ENCODE measurements at places on chromosomes 6 and 20.

GRCh38 chr6:46756469-46757213 lies 9.9 kb downstream of the ANKRD66 start:
- no peak for DNase-seq

DNA sequence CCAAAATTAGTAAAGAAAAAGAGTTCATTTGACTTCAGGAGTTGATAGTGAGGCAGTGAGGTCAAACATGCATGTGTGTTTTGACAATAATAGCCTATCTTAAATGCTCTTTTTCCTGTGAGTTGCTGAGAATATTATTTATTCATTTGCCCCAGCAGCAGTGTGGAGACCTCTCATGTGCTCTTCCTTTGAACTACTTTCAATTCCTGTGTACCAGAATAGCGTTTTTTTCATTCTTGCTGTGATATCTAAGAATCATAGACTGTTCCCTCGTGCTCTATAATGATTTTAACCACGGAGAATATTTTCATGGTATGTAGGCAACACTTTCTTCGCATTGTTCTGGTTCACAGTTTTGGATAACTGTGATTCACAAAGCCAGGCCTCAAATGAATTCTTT lies 5.2 kb downstream of the CDYL start:
- DNase-seq, result no peak

DNA sequence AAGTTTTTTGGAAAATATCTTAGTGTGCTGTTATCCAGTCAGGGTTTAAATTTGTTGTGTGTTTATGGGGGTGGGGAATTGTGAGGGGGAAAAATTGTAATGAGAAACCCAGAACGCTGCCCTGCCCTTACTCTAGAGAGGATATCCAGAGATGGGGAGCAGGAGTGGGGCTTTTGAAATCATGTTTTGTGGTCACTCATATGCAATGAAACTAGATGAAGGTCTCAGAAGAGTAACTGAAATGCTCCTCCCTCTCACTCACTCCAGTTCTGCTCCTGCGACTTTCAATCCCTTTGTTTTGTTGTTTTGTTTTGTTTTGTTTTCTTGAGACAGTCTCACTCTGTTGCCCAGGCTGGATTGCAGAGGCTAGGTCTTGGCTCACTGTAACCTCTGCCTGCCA lies 100.0 kb downstream of the CRYBG1 start:
- no peak for DNase-seq

DNA sequence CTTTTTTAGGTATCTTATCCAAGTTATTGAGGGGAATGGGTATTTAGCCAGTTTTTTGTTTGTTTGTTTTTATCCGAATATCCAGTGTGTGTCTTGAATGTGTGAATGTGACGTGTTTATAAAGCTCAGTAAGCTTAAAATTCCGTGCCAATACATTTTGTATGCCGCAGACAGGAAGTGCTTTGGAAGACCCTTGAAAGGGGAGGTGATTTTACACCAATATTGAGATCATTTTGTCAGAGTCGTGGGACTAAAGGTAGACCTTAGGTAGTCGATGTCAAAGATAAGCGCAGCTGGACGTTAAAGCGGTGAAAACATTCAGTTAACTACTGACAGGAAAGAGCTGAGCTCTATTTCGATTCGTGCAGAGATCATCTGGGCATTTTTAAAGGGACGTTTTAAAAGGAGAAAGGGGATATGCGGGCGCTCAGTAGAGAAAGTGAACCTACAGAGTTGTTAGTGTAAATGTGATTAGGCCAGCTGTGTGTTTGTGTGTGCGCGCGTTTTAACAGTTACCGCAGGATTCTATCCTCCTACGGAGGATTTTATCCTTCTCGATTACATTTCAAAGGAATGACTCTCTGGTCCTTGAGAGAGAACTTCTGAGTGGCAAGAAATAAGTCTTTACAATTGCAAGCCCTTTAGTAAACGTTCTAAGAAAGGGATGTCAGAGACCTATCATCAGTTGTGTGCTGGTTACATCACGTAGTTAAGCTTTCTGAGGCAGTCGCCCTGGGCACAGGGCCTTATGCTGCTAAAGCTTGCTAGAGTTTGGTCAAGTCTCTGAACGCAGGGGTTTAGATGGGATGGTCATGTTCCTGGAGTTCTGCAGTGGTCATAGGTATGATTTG lies 625 bp upstream of the ECHDC1 start:
- DNase-seq, result no peak

- no peak for DNase-seq
Measured at GRCh38 chr20:48607544-48607865, 220.3 kb downstream of the PREX1 start.

All from body of pancreas (tissue), 4 donors.